H4 (cell line): ENCODE measurements at places on chromosomes 7 and 10.

DNA sequence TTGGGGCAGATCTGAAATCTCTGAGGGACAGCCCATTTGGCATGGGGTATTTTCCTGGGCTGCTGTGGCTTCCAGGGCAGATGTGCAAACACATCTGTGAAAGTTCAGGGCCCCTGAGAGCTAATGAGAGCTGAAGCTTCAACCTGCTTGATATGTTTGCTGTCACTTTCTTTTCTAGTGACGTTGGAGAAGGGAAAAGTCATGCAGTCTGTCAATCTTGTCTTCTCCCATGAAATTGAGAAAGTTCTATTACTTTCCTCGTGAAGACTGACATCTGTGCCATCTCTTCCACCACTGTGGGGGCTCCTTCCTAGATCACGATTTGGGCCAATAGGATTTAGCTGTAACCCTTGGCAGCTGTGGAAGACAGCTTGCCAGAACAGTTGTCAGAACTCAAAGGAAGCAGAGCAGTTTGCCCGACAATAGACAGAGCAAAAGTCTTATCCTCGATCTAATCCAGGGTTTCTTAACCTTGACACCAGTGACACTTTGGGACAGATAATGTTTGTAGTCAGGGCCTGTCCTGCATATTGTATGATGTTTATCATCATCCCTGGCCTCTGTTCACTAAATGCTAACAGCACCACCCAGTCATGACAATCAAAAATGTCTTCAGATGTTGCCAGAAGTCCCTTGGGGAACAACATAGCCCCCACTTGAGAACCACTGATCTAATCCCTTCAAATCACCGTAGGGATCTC lies 586.5 kb downstream of the LRMDA start:
- no peak for DNase-seq

- DNase-seq: peak; percentile 50
These were observed 90.1 kb downstream of the PIP4K2A start for GRCh38 chr10:22624287-22624738.

- no peak for DNase-seq
These were observed 308.2 kb upstream of the NEBL start for GRCh38 chr10:21205328-21205727.

- no peak for DNase-seq
These were observed 60.4 kb downstream of the DNAJB6 start for GRCh38 chr7:157397036-157397720.

DNA sequence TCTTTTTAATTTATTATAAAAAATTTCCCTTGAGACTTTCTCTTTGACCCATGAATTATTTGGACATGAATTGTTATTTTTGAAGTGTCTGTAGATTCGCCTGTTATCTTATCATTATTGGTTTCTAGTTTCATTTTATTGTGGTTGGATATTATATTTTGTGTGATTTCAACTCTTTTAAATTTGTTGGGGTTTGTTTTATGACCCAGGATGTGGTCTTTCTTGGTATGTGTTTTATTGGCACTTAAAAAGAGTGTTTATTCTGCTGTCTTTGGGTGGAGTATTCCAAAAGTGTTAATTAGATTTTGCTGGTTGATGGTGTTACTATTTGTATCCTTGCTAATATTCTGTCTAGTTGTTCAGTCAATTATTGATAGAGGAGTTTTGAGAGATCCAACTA lies 50.5 kb upstream of the GPR141 start:
- no peak for DNase-seq

GRCh38 chr7:151925446-151926335 lies 30.6 kb upstream of the GALNTL5 start:
- DNase-seq: no peak

GRCh38 chr10:32246685-32247084 lies 100.3 kb downstream of the EPC1 start:
- DNase-seq: no peak

GRCh38 chr7:83824214-83824613 lies 175.3 kb upstream of the SEMA3E start:
- DNase-seq: no peak

GRCh38 chr10:62815381-62816075 lies 638 bp downstream of the EGR2 start:
- DNase-seq: no peak

GRCh38 chr10:95279042-95279820 lies 11.6 kb downstream of the PDLIM1 start:
- DNase-seq: no peak

DNA sequence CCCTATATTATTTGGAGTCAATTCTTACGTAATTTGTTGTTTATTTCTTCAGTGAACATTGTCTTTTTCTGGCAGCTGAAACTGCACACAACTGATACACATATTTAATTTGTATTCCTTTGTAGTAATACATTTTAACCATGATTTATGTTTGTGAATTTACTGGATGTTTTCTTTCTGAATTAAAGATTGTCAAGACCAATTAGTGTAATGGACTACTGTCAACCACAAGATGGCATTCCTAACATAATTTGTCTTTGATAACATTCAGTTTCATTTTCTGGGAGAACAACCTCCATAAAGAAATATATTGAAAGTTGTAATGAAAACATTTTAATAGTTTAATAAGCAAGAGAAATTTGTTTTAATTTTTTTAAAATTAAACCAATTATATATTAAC lies 10.1 kb downstream of the THNSL1 start:
- DNase-seq: no peak

GRCh38 chr7:134856091-134856490 lies 76.7 kb downstream of the CALD1 start:
- peak; percentile 24 for DNase-seq
